GM18507 (cell line): ENCODE measurements at places on chromosomes 5 and 9.

DNA sequence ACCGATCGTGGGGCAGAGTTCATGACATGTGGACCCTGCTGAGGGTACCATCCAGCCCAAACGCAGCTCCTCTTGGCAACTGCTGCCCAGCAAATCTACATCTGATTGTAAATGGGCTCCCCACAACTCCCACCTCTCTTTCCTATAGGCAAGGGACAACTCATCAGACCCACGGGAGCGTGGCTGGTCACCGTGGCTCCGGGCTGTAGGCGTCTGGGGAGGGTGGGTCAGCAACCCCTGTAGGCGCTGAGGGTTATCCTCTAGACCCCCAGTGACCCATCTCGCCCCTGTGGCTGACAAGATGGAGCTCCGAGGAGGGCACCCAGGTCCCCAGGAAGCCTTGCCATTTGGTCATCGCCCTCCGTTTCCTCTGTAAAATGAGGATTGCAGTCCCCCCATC is 122.4 kb downstream of the ZNF354C start:
- DNase-seq = no peak

GRCh38 chr9:112820881-112821280 is 69.8 kb downstream of the SLC46A2 start:
- no peak for DNase-seq

DNA sequence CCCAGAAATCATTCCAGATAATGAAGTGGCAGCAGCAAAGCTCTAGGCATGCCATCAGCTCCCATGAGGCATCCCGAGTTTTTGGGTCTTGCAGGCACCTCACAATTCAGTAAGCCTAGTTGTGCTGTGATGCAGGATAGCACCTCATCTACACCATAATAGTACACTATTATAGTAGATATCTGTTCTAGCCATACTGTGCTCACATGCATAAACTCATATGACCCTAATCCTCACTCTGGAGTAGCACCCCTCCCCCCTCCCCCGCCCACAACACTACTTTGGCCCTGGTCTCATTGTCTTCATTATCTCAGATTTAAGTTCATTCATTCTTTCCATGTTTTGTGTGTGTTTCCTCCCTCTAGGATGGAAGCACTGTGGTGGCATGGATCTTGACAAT is 102.5 kb upstream of the PITX1 start:
- no peak for DNase-seq

DNA sequence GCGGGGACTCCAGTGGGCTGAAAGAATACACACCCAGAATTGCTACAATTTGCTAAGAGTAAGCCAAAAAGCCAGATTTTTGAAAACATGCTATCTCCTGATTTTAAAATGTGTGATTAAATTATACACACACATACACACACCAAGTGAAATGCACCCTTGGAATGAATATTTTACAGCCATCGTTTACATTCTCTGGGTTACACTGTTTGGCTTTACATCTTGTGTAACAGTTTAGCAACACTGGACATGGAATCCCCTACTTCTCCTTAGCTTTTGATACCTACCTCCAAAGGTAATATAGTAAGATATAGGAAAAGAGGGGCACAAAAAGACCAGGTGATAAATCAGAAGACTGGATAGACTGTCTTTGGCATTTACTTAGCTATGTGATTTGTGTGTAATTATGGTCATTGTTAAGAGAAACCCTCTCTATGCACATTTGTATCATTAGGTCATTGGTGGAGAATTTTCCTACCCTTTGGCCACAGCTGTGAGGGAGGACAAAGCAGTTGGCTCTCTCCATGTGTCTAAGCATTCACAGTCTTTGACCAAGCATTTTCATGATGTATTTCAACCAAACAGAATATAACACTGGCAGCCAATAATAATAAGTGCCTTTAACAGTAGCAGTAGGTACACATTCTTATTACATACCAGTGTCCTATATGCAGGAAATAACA is 7.6 kb downstream of the SVEP1 start:
- no peak for DNase-seq

DNA sequence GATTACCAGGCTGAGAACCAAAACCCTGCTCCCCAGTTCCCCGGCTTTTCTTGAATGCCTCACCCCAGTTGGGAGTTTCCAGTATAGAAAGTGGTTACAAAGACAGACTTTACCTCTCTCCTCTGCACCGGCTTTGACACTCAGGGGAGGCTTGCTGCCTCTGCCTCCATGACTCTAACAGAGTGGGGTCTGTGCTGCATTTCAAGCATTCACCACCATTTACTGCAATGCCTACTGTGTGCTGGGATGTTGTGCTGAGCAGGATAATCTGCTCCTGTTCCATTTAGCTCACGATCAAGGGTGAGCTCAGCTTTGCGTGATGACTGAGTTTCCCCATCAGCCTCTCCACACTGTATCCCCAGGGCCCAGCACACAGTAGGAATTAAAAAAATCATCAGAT is 39.9 kb upstream of the AKNA start:
- DNase-seq = no peak

DNA sequence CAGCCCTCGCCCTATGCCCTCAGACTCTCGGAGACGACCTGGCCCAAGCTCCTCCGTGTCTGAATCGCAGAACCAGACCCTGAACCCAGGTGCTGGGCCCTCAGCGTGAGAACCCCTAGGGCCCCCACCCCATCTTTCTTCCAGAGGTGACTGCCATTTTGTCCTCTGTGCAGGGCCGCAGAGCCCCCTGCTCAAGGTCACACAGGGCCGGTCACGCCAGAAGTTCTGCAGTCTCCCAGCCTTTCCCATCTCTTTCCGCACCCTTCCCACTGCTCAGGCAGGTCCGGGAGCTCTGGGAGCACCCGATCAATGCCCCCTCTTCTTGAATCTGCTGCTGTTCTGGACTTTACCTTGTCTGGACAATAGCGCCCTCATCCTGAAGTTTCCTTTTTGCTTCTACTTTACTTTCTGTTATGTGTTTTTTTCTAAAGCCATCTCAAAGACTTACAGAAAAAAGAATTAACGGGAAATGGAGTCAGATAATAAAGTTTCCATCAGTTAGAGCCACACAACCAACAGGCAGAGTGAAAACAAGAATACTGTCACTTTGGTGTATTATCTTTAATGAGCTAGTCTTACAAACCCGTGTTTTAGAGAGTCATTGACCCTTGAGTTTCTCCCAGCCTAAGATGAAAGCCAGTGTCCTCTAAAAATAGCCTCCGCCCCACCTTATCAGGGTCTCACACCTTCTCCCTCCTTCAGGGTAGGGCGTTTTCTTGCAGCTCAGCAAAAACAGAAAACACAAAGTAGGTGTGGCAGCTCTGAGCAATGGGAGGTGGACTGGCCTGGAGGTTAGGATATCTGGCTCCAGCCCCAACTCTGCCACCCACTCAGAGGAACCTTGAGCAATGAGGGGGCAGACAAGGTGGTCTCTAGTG is 1.8 kb downstream of the TMOD1 start:
- no peak for DNase-seq

- DNase-seq = no peak
Measured at GRCh38 chr9:81191222-81191621, 498.1 kb downstream of the TLE1 start.

- DNase-seq = no peak
Measured at GRCh38 chr9:89372979-89373378, 54.7 kb downstream of the SECISBP2 start.

GRCh38 chr9:70789086-70789485 is 332.3 kb downstream of the TRPM3 start:
- no peak for DNase-seq

- no peak for DNase-seq
Measured at GRCh38 chr5:154206311-154206710, 15.8 kb downstream of the GALNT10 start.

DNA sequence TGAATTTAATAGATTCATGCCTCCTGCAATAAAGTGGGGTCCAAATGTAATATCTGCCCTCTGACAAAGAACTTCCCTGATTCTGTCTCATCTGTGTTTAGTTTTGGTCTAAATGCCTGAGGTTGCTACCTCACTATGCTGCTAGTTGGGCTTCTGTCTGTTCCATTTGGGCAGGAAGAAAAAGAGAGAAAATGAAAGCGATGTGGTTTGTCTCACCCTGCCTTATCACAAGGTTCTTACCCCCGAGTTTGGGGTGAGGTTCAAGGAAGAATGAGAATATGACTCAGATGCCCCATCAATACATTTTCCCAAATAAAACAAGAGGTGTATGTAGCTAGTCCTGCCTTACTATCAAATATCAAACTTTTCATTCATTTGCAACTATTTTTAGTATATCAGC is 132.1 kb upstream of the MTAP start:
- no peak for DNase-seq

DNA sequence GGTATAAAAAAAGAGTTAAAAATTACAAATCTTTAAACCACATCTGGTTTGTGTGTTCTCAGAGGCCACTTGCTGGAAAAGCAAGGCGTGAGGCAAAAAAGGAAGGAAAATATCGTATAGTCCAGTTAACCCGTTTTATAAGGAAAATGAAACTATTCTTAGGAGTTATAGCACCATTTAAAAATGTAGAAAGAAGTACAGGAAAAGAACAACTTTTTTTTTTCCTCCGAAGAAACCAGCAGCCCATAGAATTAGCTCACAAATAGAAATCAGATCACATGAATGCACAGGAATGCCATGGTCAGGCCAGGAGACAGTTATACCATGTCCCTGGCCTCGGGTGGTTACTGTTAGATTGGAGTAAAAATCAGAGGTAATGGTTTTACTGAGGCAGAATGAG is 241.6 kb downstream of the FBXL7 start:
- DNase-seq = no peak

DNA sequence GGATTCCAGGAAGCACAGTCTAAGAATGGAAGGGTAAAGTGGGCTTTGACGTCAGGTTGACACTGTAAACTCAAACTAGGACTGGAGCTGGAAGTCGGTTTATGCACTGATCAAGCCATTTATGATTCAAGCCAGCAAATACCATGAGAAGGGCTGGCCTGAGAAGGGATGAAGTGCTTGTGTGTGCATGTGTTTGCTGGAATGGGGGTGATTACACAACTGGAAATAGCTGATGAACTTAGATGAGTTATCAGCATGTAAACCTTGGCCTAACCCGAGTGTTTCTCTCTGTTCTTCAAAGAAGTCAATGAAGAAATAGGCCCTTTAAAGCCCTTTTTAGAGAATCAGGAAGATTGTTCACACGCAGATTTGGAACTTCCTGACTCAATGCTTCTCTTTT is 287.6 kb downstream of the RFX3 start:
- no peak for DNase-seq

DNA sequence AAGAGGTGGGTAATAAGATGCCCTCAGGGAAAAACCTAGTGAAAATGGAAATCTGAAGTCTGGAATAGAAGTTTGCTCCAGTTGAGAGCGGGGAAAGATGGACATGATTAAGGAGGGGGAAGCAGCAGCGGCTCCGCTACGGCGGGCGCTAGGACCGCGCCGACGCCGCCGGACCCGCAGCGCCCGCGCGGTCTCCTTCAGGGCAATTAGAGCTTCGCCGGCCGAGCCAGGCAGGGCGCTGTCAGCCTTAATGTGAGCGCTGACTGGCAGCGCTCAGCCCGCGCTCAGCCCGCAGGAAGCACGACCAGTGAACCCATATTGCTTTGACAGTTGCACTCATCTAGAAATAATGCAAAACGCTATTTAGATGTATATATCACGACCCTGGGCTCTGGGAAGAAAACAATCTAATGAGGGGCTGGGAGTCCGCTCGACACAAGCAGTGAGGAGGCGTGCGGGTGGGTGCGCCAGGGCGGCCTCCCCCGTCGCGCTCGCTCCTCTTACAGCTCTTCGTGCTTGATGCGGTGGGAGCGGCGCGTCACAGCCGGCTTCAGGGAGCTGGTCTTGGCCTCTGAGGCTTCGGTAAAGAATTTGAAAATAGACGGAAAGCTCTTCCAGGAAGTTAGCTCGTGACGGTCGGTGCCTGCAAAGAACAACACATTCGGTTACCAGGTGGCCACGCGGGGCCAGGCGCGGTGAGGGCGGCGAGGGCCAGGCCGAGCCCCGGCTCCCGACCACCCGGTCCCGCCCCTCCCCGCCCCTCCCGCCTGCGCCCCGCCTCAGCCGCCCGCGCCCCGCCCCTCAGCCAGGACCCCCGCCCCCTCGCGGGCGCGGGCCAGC is 37.7 kb downstream of the NR2F1 start:
- DNase-seq = peak; percentile 48

DNA sequence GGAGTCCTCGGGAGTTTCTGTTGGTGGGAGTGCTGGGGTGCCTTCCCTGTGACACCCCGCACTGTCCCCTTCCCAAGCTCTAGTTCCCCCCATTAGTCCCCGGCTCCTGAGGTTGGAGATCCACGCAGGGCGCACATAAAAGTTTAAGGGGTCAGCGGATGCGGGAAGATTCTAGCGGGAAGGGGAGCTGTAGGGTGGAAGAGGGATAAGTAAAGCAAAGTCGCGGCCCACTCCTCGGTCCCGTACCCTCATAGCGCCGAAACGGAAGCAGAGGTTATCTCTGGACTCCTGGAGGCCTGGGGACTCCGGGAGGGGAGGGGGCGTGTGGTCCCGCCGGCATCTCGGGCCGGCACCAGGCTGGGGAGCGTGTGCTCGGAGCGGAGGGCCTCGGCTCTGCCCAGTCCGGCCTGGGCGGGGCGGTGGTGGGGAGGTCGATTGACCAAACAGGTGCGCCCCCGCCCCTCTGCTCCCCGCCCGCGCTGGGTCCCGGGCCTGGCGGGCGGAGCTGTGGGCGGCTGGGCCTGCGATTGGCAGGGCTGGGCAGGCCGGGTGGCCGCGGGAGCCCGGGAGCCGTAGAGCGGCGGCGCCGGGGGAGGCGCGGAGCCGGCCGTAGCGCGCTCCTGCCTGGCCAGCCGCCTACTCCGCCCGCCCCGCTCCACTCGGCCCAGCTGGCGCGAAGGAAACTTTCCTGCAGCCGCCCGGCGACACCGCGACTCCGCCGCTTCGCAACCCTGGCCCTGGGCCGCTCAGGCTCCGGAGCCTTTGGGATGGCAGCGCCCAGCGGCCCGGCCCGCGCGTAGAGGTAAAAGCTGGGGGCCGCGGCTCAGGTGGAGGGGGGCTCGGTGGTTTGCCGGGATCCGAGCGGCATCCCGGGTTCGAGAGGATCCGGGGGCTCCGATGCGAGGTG is 52.2 kb upstream of the DAB2IP start:
- DNase-seq = no peak

DNA sequence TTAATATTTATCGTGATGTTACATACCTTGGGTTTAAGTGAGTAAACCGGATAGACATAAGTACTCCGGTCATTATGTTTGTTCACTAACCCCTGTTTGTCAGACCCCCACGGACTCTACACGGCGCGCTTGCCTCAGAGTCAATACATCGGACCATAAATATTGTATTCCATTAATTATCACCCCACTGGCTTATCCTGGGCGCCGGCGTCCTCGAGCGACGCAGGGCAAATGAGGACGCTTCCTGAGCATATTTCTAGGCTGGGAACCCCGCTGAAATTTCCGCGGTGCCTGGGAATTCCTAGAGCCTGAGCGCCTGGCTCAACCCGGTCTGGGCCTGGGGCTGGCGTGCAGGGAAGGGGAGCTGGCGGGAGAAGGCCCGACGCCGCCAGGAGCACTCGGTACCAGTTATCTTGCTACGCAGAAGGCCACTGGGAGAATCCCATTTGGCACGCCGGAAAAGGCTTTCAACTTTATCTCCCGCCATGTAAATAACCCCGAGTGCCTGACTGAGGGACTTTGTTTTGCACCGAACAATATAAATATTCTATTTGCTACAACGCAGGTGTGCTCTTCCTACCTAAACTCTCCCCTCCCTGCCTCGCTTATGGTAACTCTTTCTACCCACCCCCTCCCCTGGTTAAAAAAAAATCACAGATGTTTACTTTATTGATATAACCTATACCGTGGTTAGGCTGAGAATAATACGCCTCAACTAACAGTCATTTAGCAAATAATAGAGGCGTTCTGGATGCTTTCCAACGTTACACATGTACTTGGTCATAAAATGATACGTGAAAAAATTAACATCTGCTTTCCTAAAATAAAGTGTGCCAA is 19.4 kb downstream of the NR2F1 start:
- no peak for DNase-seq
